ENCODE measurements at places on chromosomes 2 and 18.

GRCh38 chr2:203451011-203451410 lies 84.1 kb downstream of the RAPH1 start:
- no peak for DNase-seq

DNA sequence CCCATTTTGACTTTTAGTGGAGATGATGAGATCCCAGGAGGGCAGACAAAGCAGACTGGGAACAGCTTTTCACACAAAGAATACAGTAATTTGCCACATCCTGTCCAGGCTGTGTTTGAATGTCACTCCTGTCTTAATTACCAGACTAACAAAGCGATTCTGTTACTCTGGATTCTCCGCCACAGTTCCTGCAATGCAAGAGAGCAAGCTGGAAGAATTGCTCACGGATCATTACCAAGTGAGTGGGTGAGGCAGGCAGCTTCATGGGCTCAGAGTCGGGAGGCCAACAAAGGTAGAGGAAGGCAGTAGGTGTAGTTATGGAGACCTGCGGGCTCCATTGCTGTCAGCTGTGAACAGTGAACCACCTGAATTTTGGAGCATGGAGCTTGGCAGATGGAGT lies 250.5 kb upstream of the ATP5MC3 start:
- no peak for DNase-seq

GRCh38 chr2:127527001-127527804 lies 914 bp upstream of the IWS1 start:
- DNase-seq, result peak; percentile 11

DNA sequence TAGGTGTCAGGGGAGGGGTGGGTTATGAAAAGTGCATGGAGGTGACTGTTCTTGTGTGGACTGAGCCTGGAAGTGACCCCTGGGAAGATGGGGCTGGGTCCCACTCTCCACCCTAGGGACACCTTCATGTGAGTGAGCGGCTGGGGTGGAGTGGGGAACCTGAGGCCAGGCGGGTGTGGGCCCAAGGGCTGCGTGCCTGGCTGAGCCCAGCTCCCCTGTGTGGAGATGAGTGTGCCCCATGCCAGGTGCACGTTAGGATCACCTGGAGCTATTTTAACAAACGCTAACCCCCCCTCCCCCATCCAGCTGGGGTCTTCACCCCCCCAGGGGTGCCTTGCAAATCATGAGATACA lies 26.5 kb downstream of the ZAP70 start:
- DNase-seq, result no peak

GRCh38 chr18:73688851-73689711 lies 458.6 kb downstream of the FBXO15 start:
- peak; percentile 77 for DNase-seq

GRCh38 chr2:186560254-186560653 lies 29.6 kb upstream of the ITGAV start:
- DNase-seq, result no peak

DNA sequence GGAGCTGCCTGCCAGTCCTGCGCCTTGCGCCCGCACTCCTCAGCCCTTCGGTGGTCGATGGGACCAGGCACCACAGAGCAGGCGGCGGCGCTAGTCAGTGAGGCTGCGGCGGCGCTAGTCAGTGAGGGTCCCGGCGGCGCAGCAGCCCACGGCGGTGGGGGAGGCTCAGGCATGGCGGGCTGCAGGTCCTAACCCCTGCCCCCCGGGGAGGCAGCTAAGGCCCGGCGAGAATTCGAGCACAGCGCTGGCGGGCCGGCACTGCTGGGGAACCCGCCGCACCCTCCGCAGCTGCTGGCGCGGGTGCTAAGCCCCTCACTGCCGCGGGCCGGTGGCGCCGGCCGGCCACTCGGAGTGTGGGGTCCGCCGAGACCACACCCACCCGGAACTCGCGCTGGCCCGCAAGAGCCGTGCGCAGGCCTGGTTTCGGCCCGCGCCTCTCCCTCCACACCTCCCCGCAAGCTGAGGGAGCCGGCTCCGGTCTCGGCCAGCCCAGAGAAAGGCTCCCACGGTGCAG lies 867.4 kb downstream of the DSC3 start:
- DNase-seq, result no peak

- no peak for DNase-seq
These were observed 184.2 kb upstream of the ACAA2 start for GRCh38 chr18:49997558-49997957.

- DNase-seq, result no peak
These were observed 60.6 kb upstream of the HS6ST1 start for GRCh38 chr2:128379021-128380015.

GRCh38 chr18:49944663-49945062 lies 131.3 kb upstream of the ACAA2 start:
- peak; percentile 19 for DNase-seq

DNA sequence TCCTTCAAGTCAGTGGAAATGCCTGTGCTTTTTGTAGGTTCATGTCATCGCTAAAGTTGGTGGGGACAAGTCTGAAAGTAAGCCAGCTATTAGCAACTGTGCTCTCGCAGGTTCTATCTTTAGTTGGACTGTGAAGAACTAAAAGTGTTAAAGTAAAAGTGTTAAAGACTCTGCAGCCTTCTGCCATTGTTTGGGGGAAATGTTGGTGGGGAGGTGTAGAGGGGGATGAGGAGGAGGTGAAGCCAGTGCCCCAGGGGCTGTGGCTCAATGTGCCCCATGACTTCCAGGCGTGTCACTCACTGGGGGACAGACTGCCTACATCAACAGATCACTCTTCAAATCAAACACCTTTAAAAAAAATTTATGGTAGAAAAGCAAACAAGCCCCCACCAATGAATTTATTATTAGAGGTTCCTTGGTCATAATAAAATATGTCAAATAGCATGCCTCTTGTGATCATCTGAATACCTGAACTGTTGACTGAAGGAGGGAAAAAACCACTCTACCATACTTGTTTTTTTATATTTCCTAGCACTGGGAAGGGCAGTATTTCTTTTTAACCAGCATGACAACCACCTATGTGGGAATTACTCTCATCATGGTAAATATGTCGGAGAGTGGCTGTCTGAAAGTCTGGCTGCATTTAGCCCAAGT lies 19.3 kb downstream of the TGFA start:
- no peak for DNase-seq
